ENCODE measurements at places on chromosomes 11 and 22. TPM values are rescaled to one million over a fixed set of nuclear protein-coding genes. Genes with fewer than 3 reads are reported as not detected.

GRCh38 chr11:86977441-86978050 is 22.4 kb upstream of the FZD4 start:
- no peak for DNase-seq

GVQW3 gene
- total RNA-seq, result 7.8 TPM

- DNase-seq, result no peak
These were observed 98.5 kb downstream of the CSTPP1 start for GRCh38 chr11:47035108-47035507.

DNA sequence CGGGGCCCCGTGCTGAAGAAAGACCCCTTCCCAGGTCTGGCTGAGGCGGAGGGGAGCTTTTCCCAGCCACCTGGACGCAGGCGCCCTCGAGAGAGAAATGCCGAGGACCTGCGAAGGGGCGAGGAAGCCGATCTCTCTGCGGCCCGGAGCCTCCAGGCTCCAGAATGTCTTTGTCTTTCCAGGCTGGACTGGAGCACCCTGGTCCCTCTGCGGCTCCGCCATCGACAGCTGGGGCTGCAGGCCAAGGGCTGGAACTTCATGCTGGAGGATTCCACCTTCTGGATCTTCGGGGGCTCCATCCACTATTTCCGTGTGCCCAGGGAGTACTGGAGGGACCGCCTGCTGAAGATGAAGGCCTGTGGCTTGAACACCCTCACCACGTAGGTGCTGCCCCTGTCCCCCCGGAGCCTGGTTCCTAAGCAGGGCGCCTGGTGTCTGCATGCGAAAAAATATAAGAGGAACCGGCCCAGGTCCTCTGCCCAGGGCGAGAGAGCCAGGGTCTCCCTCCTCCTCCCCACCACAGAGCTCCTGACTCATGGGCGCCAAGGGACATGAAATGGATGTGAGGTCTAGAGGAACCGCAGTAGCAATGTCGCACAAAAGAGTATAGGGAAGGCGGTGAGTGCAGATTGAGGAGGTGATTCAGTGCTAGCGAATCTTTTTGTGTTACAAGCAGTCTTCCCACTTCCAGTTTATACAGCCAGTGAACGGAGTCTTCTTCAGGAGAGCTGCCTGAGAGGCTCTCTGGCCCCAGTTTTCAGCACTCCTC is 11.0 kb downstream of the GLB1L2 start:
- DNase-seq, result no peak

CPT1B gene
- total RNA-seq, result 97.5 TPM

- DNase-seq, result no peak
These were observed 77.4 kb downstream of the MN1 start for GRCh38 chr22:27724157-27724556.

FXYD2 gene
- total RNA-seq, result 14.4 TPM

DNA sequence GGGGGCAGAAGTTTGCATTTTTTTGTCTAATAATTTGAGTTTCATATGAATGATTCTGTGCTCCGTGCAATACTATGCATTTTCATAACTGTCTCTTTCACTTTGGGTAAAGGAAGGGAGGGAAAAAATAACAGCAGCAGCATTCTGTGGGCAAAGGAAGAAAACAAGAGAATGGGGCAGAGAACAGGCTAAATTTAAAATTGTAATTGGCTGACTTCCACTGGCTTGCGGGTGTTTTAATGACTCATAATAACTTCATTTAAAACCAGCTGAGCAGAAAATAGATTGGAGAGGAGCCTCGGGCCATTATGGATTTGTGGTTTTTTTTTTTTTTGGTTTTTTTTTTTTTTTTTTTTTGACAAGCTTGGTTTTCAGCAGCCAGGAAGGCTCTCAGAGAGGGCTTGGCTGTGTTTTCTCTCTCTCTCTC is 107.4 kb downstream of the ZBTB16 start:
- no peak for DNase-seq

DNA sequence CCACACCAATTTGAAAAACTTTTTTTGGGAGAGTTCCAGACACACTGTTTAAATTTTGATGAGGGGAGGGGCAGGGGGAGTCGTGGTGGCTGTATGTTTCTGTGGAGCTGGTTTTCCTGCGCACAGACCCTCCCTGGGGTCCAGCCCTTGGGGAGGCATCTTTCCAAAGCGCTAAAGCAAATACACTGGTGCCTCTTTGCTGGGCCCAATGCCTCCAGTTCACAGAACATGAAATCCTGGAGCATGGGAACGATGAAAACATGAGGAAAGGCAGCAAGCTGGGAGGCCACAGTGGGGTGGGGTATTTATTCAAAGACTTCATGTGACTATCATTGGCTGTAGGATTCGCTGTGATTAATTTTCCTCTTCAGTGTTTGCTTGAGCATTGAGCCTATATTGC is 135.3 kb downstream of the CCDC34 start:
- no peak for DNase-seq

DNA sequence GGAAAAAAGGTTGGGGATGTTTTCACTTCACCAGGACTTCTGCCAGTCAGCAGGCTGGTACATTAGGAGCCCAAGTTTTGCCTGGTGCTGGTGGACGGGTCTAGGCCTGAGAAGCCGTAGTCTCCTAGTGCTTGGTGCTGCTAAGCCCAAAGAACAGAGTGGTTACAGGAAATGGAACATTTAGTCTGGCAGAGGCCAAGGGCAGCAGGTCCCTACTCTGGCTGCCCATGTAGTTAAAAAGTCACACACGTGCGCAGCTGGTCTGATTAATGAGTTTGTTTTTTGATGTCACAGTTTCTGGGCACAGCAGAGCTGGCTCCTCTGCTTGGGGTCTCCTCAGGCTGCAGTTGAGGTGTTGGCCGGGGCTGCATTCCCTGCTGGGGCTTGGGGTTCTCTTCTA is 20.6 kb downstream of the BCR start:
- no peak for DNase-seq

- DNase-seq, result no peak
These were observed 173.3 kb downstream of the CADM1 start for GRCh38 chr11:115330684-115331482.

- DNase-seq, result no peak
These were observed 250.3 kb upstream of the TBCEL start for GRCh38 chr11:120773501-120774031.

GRCh38 chr11:27395556-27396258 is 32.7 kb upstream of the CCDC34 start:
- no peak for DNase-seq

GRCh38 chr11:11396301-11397035 is 43.4 kb upstream of the CSNK2A3 start:
- no peak for DNase-seq

F2 gene
- total RNA-seq, result not detected

TNNI2 gene
- not detected for total RNA-seq

DNA sequence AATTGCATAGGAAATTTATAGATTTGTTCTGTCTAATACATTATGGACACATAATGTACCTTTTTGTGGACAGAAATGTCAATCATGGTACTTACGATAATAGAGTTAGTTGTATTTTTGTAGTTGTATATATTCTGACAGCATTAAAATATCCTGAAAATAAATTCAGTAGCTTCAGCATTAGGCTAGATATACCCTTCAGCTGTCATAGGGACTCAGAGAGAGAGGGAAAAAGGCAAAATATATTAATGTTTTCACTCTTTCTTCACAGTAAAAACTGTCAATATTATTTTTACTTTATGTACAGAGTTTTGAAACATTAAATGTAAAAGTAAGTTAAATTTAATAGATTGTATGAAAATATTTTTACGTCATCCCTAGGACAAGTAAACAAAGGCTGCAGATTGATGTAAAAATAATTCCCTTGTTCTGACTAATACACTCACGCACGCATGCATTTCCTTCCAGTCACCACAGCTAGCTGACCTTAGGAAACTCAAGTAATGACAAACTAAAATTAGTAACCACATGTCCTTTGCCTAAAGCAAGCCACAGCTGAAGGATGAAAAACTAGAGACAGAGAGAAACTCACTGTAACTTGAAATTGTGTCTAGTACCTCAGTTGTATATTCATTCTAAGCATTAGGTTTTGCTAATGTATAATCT is 104.7 kb upstream of the CARD18 start:
- no peak for DNase-seq

- DNase-seq, result no peak
These were observed 10.8 kb downstream of the PPFIBP2 start for GRCh38 chr11:7524462-7525235.

DNA sequence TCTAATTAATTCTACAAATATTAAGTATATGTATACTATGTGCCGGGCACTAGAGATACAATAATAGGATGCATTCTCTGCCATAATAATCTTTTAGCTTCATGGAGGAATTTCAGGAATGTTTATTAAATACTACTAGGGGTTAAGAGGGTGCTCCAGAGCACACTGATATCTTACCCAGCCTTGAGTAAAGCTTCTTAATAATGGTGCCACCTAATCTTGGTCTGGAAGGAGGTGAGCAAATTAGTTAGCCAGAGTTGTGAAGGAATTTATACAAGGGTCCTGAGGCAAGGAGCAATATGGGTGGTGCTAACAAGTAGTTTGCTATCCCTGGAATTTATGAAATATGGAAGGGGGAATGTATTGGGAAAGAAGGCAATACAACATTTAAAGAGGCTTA is 21.7 kb downstream of the ELP4 start:
- no peak for DNase-seq

GRCh38 chr11:65498042-65498726 is 661 bp upstream of the MALAT1 start:
- DNase-seq, result no peak

- DNase-seq, result no peak
These were observed 163.7 kb downstream of the LARGE1 start for GRCh38 chr22:33756508-33756949.

KCNQ1 gene
- 25.1 TPM for total RNA-seq

- DNase-seq, result no peak
These were observed 15.6 kb upstream of the LYVE1 start for GRCh38 chr11:10584071-10584501.

GRCh38 chr11:18225913-18226312 is 10.7 kb downstream of the SAA4 start:
- no peak for DNase-seq

DNA sequence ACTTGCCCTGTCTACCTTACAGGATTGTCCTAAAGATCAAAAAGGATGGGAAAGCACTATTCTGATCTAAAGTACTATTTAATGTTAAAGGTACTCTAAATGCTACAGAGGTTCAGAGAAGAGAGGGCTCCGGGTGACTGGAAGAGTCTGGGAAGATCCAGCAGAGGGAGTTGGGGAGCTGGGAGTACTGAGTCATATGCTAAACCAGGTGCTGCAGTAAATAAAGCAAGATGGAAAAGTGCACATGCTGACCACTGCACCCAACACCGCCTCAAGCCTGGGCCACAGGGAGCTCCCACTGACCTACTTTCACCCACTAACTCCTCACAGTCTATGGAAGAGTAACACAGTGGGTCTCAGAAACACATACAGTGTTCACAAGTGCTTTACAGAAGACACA is 49.3 kb downstream of the WT1 start:
- DNase-seq, result no peak

DNA sequence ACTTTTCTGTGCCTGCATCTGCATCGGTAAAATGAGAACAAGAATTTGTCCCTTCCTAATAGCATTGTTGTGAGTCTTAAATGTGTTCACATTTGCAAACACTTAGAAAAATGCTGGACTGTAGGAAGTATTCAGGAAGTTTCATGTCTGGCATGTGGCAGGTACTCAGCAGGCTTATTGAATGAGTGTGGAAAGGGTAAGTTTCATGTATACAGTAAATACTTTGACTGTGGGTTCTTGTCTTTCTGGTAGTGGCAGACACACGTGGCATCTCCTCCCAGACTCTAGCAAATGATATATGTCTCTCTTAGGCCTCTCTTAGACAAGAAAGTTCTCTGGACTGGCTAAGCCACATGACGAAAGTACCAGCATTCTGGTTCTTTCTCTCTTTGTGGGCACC is 179.2 kb downstream of the C11orf91 start:
- DNase-seq, result no peak
